ENCODE measurements at places on chromosomes 1 and 21.

DNA sequence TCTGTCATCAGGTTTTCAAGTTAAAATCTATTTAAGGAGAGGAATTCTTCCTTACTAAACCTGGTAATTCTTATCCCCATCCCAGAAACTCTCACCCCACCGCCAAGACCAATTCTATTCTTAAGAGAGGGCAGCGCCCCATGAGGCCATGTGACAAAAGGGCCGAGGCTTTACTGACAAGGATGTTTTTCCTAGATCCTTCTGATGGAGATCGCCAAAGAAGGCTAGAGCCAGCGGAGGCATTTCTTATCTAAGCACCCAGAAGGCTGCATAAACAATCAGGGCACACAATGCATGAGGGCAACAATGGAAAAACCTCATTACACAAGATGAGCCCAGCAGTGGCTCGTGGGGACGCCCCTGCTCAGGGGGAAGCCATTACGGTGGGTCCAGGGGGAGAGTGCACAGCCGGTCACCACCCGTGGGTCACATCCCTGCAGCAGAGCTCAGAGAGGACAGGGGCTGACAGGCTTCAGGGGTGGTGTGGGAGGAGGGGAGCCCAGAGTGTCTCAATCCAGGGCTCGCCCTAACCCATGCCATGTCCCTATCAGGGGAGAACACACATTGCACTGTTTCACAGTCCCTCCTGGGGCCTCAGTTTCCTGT, 88.7 kb downstream of the ITPKB start:
- DNase-seq: peak; percentile 39

DNA sequence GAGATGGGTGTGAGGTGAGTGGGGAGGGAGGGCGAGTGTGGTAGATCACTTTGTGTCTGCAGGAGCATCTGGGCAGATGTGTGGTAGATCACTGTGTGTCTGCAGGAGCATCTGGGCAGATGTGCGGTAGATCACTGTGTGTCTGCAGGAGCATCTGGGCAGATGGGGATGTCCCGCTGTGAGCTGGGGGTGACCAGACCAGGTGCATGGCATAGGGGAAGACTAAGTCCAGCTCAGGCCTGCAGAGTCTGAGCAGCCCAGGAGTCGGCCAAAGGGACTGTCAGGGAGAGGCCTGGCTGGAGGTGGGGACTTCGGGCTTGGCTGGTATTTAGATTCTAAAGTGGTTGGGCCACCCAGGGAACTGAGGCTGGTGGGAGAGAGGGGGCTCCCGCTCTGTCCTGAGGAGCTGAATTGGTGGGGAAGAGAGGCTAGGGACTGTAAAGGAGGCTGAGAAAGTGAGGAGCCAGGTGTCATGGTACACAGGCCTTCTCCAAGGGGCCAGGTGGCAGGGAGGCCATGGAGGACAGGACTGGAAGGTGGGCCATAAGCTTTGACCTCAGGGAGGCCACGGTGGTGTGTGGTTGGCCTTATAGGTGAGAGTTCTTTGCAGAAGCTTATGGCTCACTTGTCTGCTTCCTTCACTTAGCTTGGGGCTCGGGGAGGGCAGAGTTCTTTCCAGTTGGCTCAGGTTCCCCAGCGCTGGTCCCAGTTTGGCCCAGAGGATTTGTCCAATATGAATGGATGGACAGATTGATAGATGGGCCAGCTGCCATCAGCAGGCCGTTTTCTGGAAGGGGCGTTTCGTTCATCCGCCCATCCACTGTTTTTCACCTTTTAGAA, 15.6 kb downstream of the ZNF362 start:
- no peak for DNase-seq

DNA sequence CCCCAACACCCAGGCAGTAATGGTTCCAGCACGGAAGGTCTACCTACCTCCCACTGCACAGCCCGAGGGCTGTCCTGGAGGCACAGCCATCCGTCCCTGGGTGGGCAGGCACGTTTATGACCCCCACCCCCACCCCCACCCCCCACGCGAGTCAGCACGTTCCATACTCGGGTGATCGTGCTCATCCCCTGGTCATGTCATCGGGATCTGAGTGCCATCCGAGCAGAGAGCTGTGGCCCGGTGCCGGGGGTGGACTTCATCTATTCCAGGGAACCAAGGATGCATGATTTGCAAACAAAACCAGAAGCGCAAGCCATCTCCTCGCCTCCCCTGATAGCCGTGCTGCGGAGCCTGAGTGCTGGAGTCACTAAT, 1.1 kb downstream of the TSPEAR start:
- DNase-seq: no peak

DNA sequence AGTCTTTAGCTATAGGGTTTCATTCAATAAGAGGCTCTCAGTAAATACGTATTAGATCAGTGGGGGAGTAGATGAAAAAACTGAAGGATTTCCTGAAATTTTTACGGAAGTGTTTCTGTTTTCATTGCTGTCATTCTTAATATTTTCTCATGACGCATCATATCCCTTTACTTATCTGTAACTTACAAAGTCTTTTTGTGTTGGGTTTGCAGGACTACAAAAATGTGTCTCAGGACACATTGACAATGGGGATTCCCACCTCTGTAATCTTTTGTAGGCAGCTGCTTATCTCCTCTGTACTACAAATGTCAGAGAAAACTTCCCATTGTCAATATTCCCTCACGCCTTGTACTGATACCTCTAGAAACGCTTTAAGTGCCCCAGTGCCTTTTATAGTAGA, 35.5 kb downstream of the CRP start:
- DNase-seq: no peak

DNA sequence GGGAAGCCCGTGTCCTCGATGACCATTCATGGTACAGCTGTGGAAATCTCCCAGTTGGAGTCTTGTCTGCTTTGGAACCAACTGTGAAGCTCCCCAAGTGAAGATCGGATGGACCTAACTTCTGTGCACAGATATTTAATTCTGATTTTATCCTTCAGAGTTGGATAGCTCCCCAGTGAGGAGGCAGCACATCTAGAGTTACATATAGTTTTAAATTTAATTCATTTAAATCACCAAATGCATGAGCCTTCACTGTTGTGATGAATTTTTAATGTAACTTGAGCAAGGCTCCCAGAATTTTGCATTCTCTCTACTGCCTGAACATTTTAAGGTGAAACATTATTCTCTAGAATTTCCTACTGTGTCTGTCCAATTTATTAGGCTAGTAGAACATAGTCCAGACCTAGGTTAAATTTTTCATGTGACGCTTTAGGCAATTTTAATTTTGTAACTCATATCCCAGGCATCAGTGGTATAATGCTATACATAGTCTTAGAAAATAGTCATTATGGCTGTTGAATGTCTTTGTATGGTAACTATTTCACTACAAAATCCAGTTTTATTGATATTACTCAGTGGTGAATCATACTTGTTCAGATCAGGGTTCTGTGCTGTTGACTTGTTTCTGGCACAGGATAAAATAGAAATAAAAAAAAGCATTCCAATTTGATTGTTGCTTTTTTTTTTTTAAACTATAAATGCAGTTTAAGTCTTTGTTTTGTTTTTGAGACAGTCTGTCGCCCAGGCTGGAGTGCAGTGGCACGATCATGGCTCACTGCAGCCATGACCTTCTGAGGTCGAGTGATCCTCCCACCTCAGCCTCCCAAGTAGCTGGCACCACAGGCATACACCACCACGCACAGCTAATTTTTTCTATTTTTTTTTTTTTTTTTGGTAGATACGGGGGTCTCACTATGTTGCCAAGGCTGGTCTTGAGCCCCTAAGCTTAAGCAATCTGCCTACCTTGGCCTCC, 66.9 kb downstream of the PRDM2 start:
- DNase-seq: no peak

- DNase-seq: no peak
These were observed 128.2 kb downstream of the EIF4G3 start for GRCh38 chr1:21048462-21048861.

- DNase-seq: no peak
These were observed 9.2 kb upstream of the GADD45A start for GRCh38 chr1:67675800-67676199.

- DNase-seq: no peak
These were observed 110.4 kb upstream of the C21orf91 start for GRCh38 chr21:17929510-17929909.

- DNase-seq: no peak
These were observed 213.0 kb upstream of the VAMP3 start for GRCh38 chr1:7558041-7558461.

- no peak for DNase-seq
These were observed 77.8 kb downstream of the TMEM53 start for GRCh38 chr1:44596511-44596910.

All from suppressor macrophage treated with lipopolysaccharide for 4 hours (primary cell).